ENCODE measurements at places on chromosomes 1 and 21.

- DNase-seq = no peak
Measured at GRCh38 chr1:216670118-216670883, 52.9 kb downstream of the ESRRG start.

DNA sequence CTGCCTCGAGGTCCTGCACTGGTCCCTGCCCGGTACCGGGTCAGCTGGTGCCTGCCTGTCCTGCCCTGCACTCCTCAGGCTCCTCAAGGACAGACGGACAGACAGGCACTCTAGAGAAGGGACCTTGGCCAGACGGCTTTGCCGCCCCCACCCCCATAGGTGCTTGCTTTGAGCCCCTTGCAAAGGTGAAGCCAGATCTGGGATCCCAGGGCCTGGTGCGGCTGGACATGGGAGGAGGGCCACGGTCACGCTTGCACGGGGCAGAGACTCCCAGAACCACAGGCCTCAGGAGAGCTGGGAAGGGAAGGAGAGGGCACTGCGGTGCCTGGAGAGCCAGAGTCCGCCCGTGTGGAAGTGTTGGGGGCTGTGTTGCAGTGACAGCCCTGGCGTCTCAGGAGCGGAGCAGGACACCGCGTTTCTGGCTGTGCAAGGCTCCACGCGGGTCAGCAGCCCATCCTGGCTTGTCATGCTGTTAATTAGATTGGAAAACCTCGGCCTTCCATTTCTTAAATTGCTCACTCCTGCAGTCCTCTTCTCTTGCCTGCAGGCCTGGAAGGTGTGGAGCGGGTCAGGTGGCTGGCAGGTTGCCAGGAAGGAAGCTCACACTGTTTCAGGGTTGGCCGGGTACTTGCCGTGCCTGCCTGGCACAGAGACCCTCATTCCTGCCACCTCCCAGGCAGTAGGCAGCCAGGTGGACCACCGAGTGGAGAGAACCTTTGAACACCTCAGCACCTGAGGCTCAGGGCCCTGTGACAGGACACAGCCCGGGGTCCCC is 16.3 kb downstream of the COL18A1 start:
- no peak for DNase-seq

- DNase-seq = no peak
Measured at GRCh38 chr1:227401562-227402342, 83.5 kb upstream of the CDC42BPA start.

DNA sequence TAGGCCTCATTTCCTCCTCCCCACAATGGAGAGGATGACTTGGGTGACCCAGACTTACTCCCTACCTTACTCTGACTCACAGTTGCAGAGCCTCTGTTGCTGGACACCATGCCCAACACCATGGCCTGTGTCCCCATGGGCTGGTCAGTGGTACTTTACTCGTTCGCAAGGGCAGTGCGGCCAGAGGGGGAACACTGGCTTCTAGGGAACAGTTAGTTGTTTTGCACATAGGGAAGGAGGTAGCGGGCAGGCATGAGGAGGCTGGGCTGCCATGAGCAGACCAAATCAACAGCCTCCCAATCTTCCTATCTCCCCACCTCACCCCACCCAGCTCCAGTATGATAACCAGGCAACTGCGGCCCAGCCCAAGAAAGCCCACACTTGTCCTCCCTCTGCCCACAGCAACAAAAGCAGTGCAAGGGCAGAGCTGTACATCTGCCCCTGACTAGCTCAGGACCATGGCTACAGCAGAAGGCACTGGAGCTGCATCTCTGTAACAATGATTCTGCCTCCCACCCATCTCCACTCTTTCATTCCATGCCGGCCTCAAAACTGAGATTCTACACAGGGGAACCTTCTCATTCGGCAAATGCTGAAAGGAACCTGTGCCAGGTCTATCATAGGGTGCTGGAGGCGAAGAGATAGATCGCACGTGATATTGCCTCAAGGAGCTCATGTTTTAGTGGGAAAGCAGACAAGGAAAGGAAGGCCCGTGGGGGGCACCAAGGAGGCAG is 18.6 kb downstream of the TAL1 start:
- no peak for DNase-seq

GRCh38 chr1:84619383-84620102 is 45.3 kb upstream of the CTBS start:
- DNase-seq = no peak

- DNase-seq = no peak
Measured at GRCh38 chr1:7942214-7942921, 1.7 kb upstream of the TNFRSF9 start.

- DNase-seq = no peak
Measured at GRCh38 chr1:81873946-81874345, 73.2 kb downstream of the ADGRL2 start.

GRCh38 chr1:92125204-92125603 is 45.1 kb downstream of the BTBD8 start:
- DNase-seq = no peak

GRCh38 chr1:184802354-184803179 is 47.9 kb upstream of the EDEM3 start:
- no peak for DNase-seq

- DNase-seq = no peak
Measured at GRCh38 chr1:168485048-168485447, 58.7 kb downstream of the XCL2 start.

GRCh38 chr1:84159533-84160240 is 15.6 kb downstream of the PRKACB start:
- DNase-seq = no peak

GRCh38 chr1:14576155-14576554 is 22.3 kb upstream of the KAZN start:
- no peak for DNase-seq

DNA sequence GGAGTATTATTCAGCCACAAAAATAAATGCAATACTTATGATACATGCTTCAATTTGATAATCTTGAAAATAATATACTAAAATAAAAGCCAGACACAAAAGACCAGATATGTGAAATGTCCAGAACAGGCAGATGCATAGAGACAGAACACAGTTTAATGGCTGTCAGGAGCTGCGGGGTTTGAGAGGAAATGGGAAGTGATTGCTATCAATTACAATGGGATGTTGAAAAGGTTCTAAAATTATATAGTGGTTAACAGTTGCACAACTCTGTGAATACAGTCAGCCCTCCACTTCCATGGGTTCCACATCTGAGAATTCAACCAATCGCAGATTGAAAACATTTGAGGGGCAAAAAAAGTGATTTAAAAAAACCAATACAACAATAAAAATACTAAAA is 54.0 kb downstream of the LTN1 start:
- no peak for DNase-seq

GRCh38 chr1:40432644-40433390 is 17.5 kb upstream of the ZFP69B start:
- DNase-seq = no peak

- DNase-seq = no peak
Measured at GRCh38 chr21:16457498-16457897, 727.7 kb downstream of the USP25 start.

DNA sequence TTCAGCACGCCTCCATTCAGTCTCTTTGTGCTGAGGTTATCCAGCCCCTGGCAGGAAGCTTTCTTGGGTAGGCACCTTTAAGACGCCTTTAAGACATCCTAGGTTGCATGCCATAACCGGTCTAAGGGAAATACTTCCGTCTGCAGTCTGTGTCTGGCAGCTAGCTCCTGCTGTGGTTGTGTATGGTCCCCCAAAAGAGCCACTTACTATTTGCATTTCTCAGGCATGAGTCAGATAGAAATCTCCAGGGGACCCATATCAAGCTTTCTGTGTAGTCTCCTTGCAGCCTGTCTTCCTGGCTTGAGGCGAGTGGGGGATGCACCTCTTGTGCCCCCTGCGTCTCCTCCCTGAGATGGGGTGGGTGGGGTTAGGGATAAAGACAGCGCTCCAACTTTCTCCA is 10.0 kb upstream of the RYR2 start:
- no peak for DNase-seq

DNA sequence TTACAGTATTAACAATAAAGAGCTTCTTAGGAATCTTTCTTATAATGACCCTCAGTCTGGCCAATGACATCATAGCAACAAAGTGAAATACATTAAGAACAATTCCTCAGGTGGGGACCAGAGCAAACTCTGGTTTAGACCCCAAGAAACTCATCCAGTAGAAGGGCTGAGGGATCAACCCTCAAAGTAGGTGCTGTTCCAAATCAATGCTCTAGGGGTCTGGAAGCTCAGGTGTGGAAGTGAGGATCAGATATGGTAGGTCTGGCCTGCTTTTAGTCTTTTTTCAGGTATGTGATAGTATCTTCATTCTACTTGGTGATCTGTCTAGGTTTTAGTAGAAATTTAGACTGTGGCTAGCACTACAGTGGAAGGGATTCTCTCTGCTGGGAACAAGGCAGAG is 291.7 kb downstream of the PDE4B start:
- no peak for DNase-seq

DNA sequence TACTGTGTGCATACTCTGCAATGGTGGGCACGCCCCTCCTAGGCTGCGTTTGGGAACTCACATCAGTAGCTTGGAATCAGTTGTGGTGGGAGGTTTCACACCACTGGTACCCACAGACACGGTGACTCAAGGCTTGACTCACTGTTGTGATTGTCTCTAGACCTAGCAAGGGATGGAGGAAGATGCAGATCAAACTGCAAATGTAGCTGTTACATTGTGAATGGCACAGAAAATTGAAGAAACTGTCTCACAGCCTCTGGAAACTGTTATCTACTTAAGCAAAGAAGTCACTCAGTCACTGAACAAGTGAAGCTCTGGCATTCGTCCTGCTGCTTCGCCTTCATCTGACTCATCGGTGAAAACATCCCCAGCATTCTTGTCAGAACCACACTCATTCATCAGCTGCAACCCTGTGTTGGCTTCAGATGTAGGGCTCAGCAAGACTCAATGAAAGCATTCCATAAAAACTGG is 59.5 kb downstream of the POFUT2 start:
- DNase-seq = no peak

GRCh38 chr1:1315435-1315954 is 7.1 kb downstream of the PUSL1 start:
- DNase-seq = no peak

DNA sequence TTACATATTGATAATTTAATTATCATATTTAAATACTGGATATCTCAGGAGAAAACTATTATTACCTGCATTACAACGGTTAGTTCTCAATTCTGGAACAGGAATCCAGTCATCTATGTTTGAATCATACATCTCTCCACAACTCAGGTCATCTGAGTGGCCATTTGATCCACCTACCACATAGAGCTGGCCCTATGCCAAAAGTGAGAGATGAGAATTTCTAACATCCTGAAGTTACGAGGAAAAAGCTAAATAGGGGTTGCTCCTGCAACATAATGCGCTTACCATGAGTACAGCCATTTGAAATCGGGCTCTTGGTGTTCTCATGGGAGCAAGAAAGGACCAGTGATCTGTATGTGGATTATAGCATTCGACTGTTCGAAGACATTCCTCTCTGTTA is 16.9 kb downstream of the IVNS1ABP start:
- no peak for DNase-seq

- no peak for DNase-seq
Measured at GRCh38 chr21:44512496-44513388, 27.3 kb downstream of the KRTAP10-1 start.

- DNase-seq = no peak
Measured at GRCh38 chr21:38734646-38735365, 70.9 kb upstream of the ETS2 start.

DNA sequence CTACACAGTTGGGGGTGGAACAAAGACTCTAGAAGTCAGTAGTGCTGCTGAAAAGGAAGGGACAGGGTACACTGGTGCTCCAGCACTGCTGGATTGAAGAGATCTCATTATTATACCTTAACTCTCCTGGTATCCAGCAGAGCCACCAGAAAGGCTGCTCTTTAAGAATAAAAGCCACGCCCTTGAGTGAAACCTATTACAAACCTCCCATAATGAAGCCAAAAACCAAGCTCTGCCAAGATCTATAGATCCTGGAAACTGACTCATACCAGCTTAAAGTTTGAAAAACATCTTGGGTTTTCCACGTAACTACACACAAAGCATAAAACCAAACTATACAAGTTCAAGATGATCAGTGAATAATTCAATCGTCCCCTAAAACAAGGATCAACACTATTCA is 38.0 kb downstream of the ADSS2 start:
- DNase-seq = no peak

GRCh38 chr1:95742591-95743089 is 508.6 kb downstream of the RWDD3 start:
- DNase-seq = no peak

DNA sequence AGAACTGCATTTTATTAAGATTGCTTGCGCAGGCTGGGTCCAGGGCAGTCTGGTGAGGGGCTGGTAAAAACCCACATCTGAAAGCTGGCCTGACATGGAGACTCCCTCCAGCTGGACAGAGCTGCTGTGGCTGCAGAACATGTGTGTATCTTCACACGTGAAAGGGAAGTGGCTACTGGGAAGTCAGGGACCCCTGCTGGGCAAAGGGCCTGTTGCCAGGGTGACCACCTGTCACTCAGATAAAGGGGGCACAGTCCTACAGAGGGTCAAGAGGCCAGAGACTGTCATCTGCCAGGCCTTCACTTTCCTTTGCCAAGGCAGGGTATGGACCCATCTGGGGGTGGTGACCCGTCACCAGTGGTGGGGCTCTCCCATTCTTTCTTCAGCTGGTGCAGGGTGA is 17.5 kb downstream of the NKAIN1 start:
- no peak for DNase-seq

- no peak for DNase-seq
Measured at GRCh38 chr1:65235867-65236805, 73.2 kb upstream of the DNAJC6 start.

DNA sequence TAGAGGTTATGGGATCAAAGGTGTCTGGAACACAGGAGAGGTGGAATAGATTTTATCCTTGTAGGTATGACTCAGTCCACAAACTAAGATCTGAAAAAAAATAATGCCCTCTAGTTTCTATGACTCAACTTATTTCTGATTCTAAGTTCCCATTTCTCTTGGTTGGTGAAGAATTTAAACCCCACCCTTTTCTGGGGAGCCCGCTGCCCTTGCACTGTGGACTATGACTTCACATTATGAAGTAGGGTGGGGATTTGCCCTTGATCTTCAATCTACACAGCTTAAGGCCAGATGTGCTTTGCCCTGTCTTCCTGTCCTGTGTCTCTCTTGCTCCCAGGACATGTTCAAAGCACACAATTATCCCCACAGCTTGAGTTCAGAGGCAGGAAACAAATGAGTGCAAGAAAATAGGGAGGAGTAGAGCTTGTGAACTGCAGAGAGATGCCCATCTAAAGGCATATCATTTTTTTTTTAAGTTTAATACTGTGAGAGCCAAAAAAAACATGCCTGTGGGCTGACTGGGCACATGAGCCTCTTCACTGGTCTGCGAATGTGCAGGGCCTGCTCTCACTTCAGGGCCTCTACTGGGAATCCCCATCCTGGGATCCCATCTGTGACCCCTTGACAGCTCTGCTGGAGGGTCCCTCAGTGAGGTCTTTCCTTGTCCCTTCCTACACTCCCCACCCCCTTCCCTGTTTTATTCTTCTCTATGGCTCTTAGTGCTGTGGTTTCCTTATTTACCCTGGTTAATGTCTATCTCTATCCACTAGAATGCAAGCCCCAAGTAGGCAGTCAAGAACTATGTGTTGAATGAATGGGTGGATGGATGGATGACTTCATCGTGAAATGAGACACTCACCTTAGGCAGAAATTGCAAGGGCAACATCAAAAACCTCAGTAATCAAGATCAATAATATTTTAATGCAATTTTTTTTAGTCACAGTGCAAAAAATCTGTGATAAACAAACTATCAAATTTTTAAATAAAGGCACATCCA is 61.5 kb downstream of the CD58 start:
- DNase-seq = no peak

All from cortex of kidney (tissue), 1 donor.